Activated CD4-positive, alpha-beta T cell treated with anti-CD3 and anti-CD28 coated beads, Interleukin-2, amount 10 ng/mL, durations not matched to agents 7 days and 5 days (primary cell): ENCODE measurements at places on chromosomes 1 and 21.

GRCh38 chr1:54996869-54997710 lies 1.6 kb upstream of the BSND start:
- no peak for DNase-seq

GRCh38 chr1:85142753-85143152 lies 58.1 kb downstream of the SYDE2 start:
- no peak for DNase-seq

- DNase-seq, result no peak
Observed at GRCh38 chr1:11793819-11794218, 11.9 kb downstream of the MTHFR start.

GRCh38 chr1:201702936-201703335 lies 126.0 kb upstream of the IPO9 start:
- no peak for DNase-seq

DNA sequence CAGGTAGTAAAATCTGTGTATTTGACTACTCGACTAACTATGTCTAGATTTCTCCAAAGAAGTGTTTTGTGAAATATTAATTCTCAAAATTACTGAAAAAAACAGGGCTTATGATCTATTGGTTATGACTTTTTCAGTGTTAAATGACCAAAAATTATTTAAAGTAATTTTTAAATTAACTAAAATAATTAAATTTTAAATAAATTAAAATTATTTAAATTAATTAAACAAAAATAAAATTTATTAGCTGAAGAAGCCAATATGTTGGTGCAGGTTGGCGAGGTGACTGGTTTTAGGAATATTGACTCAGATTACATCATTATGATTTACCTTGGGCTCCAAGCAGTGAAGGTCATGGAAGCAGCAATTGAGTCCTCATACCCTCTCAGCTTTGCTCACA lies 483.2 kb downstream of the PTPRC start:
- DNase-seq, result no peak

DNA sequence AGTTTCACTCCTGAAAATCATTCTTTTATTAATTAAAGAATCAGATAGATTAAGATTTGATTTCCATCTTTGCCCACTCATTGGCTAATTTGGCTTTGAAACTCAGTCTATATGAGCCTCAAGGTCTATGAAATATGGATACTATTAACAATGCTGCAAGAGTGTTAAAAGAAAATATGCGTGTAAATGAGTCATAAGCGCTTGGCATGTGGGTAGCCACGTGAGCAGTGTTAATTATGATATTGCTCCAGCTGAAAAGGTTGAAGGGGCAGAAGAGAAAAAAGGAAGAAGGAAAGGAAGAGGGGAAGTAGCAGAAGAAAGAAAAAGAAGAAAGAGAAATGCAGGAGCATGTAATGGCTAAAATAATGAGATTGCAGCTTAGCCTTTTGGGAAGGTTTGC lies 151.4 kb downstream of the CHRM3 start:
- DNase-seq, result no peak

DNA sequence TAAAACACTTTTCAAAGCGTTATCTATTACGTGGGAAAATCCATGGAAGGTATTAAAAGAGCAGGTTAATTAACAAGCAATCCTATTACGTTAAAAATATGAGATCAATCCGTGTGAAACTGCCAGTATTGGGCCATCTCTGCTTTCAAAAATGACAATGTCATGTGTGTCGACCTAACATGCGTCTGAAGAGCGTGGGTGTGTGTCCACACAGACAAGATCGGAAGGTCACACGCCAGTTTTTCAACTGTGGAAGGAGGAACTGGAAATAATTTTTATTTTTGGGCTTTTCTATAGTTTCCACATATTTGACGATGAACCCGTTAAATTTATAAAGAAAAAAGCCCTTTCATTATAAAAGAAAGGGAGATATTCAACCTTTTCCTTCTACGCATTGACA lies 17.6 kb upstream of the ALDH4A1 start:
- no peak for DNase-seq

DNA sequence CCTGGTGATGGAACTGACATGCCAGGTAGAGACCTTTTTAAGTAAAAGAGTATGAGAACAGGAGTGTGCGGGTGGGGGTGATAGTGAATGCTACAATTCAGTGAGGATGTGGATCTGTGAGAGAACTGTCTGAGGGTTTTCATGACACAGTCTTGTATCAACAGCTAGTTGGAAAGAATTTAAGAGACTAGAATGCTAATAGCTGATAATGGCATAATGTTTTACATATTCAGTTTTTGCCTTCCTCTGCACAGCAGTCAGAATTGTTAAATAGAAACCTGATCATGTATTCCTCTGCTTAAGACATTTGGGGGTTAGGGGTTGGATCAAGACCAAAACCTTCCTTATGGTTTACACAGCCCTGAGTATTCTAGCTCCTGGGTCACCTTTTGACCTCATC lies 152.8 kb upstream of the ZRANB2 start:
- DNase-seq, result no peak

GRCh38 chr1:51268634-51269033 lies 32.6 kb downstream of the RNF11 start:
- DNase-seq, result no peak

DNA sequence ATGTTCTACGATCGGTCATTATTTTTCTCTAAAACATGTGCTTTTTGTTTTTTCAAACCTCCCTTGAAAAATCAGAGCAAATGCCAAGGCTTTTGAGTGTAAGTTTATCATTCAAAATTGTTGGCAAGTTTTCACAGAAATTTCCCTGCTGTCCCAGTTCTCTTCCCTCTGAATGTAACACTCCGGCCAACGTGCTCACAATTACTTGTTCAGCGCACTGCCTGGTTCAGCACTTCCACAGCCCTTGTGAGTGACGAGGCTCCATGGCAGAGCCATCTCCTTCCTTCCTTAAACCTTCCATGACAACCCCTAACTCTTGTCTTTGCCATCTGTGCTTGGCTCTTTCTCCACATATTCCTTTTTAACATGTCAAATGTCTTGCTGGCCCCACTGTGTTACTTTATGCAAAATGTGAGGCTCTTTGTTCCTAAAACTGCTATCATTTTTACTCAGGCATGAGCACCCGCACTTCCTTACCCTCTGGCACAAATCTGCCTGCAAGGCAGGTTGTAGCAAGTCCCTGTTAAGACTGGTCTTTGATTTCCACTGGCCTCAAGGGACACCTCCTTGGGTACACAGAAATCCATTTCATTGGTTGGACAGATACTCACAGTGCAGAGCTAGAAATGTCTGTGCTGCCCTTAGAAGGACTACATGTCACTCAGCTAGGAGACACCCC lies 142.8 kb downstream of the HUNK start:
- no peak for DNase-seq

GRCh38 chr1:98103617-98104285 lies 182.9 kb upstream of the DPYD start:
- DNase-seq, result no peak

DNA sequence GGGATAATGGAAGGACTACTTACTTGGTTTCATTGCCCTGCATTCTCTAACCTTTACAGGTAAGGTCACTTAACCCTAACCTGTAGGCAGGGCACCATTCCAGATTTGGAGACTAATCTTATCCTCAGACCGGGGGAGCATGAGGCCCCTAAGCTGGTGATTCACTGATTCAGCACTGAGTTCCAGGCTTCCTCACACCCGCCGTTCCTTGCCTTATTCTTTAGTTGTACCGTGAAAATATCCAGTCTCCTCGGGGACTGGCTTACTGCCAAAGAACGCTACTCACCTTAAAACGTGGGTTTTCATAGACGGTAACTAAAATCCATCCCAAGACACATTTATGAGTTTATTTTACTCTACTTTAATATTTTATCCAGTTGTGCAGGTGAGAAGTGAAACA lies 44.3 kb upstream of the COL24A1 start:
- DNase-seq, result no peak

GRCh38 chr1:50969611-50970508 lies at the start of gene CDKN2C:
Gene CDKN2C (plus strand): TSS chr1:50970245. CDS start chr1:50970369, 124 bp downstream.
- DNase-seq, result peak; percentile 75

DNA sequence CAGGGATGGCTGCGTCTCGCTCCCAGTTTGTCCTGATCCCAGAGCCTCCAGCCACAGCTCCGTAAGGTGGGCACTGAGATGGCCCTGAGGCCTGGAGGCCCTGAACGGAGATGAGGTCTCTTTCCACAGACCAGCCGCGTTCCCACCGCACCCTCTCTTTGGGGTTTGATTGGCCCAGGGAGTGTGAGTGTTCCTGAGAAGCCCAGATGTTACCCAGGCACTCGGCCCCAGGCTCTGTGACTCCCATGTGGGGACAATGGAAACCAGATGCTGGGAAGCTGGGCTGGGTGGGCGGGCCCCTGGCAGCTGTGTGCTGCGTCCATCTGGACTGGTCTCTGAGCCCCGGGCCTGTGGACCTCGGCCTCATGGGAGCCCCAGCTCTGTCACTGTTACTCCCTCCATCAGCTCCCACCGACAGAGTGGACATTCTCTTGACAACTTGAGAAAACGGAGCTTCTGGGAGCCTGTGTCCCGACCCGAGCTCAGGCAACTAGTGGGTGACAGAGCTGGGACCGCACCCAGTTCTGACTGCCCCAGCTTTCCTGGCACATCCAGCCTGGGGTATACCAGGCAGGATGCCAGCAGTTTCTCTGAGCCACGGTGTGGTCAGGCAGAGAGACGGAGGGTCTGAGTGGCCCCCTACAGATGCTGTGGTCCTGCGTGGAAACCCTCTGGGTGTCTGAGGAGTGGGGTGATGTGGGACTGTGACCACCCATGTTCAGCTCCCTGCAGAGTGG lies 9.8 kb upstream of the COL6A1 start:
- DNase-seq, result no peak

- no peak for DNase-seq
Observed at GRCh38 chr1:244778344-244778743, 57.1 kb upstream of the COX20 start.

GRCh38 chr1:246588159-246588721 lies 22.0 kb downstream of the CNST start:
- no peak for DNase-seq

DNA sequence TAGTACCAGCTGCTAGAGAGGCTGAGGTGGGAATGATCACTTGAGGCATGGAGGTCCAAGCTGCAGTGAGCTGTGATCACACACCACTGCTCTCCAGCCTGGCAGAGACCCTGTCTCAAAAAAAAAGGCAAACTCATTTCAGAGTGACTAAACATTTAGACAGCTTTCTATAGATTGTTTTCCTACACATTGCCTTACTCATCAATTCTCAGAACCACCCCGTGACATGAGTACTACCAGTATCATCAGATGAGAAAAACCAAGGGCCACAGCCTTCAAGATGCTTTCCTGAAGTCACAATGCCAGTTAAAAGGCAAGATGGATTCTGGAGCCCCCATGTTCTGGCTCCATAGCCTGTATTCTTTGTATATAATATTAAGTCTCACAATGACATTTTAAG lies 22.4 kb upstream of the SMPDL3B start:
- no peak for DNase-seq

DNA sequence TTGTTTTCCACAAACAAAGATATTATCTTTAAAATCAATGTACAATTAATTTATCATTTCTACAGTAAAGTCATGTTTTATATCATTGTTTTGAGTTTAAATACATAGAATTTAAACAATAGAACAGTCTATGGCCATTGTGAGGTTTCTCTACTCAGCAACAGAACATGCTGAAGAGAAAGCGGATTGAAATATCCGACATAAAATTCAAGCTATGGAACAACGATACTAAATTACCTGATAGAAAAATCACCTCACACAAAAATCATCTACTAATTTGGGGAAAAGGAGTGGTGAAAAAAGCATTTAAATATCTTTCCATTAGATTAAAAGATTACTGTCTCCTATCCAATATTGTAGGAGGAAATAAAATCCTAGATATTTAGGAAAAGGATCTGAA lies 12.6 kb downstream of the CDKN2C start:
- DNase-seq, result no peak

- no peak for DNase-seq
Observed at GRCh38 chr1:203407296-203407695, 56.4 kb upstream of the FMOD start.

GRCh38 chr1:79629414-79629813 lies 622.9 kb upstream of the ADGRL4 start:
- no peak for DNase-seq

DNA sequence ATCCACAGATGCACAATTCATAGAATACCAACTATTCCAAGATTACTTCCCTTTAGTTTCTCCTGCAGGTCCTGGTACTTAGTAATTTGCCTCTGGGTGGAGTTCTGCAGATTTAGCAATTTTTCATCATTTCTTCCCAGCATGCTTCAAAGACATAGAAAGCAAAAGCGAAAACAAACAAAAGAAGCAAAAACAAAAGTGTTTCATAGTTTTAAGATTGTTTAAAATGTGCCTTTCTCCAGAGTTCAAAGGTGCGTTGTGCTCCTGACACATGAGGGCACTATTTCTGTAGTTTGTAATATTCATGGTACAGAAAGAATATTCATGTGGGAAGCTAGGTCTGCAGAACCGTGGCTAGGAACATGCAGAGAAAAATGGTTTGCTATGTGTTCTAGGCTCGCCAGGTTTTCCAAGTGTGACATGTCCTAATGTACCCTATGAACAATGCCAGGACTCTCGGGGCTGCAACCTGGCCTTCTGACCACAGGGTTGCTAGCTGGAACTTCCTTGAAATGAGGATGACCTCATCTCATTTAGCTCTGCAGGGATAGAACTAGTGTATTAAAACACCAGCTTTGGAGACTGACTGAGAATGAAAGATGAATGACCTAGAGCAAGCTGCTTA lies 30.0 kb upstream of the RCSD1 start:
- DNase-seq, result peak; percentile 69

GRCh38 chr1:164842870-164843269 lies 283.9 kb downstream of the PBX1 start:
- no peak for DNase-seq

DNA sequence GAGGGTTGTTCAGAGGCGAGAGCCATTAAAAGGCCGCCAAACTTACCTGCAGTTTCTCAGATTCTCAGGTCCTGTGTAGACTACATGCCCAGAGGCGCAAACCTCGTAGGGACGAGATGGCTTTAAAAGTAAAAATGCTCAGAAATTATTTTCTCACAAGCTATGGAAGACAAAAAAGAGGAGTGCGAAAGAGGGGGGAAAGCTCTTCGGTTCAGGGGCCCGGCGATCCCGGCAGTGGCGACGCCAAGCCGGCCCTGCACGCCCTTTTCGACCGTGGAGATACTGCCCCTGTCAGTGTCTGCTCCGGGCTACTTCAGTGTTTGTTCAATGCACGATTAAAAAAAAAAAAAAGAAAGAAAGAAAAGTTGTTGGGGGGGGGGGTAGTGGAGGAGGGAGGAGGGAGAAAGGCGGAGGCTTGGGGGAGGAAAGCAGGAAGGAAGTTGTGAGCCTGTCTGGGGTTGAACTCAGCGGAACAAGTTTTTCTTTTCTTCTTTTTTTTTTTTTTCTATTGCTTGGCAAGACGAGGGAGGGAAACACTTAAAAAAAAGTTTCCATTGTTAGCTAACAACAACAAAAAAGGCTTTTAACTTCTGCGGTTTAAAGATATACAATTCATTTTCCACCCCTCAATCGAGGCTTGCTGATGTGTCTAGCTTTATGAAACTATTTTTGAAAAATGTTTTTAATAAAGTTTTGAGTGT lies at the start of gene ITPKB:
Gene ITPKB (minus strand): TSS at position 288 of the 701 bp plus-strand sequence. CDS start 1,824 bp downstream, outside the sequence.
- peak; percentile 80 for DNase-seq
